Kidney tubule cell (primary cell): ENCODE measurements at places on chromosomes 1 and 21.

- DNase-seq = peak; percentile 71
Measured at GRCh38 chr1:37795340-37796125, 1.9 kb downstream of the MANEAL start.

DNA sequence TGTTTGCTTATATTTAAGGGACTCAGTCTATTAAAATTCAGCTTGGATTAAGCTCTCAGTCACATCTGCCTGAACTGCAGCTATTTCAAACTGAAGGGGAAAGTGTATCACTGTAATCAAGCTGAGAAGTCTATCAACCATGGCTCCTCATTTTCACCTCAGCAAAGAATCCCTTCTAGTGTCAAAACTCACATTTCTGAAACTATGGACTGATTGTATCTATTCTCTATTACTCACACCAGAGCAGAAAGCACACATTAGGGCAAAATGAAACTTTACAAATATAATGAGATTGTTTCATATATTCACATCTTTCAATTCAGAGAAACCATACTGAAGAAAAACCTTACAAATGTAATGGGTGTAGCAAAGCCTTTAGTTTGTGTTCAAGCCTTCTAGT lies 14.6 kb upstream of the C1orf146 start:
- no peak for DNase-seq

DNA sequence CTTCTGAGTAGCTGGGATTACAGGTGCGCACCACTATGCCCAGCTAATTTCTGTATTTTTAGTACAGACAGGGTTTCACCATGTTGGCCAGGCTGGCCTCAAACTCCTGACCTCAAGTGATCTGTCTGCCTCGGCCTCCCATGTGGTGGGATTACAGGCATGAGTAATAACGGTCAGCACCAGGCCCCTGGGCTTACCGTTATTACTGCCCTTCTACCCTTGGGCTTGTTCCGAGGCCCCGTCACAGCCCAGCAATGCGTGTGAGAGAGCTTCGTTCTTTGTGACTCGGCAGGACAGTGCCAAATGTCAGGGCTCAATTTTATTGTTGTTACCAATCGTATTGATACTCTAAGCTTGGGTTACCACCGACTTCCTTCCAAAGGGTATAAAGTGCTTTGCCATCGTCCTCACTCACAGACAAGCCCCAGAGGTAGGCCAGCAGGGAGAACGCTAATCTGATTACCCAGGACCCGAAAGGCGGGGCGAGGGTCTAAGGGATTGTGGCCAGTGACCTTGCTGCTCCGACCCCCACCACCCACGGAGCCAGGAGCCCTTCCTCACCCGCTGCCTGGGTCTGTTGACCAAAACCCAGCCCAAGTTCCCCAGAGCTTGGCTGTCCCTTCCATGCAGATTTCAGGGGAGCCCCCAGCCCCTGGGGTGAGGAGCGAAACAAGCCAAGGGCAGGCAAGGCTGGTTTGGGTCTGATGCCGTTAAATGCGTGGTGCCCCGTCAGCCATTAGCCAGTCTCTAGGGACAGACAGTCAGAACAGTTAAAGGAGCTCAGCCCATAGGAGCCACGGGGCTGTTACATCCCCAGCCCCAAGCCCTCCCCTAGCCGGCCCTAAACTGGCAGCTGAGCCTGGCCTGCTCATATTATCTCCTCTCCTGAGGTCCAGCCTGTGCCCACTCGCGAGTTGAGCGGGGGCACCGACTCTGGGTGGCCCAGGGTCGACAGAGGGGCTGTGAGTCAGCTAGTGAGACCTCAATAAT lies 54.9 kb upstream of the CASZ1 start:
- no peak for DNase-seq

DNA sequence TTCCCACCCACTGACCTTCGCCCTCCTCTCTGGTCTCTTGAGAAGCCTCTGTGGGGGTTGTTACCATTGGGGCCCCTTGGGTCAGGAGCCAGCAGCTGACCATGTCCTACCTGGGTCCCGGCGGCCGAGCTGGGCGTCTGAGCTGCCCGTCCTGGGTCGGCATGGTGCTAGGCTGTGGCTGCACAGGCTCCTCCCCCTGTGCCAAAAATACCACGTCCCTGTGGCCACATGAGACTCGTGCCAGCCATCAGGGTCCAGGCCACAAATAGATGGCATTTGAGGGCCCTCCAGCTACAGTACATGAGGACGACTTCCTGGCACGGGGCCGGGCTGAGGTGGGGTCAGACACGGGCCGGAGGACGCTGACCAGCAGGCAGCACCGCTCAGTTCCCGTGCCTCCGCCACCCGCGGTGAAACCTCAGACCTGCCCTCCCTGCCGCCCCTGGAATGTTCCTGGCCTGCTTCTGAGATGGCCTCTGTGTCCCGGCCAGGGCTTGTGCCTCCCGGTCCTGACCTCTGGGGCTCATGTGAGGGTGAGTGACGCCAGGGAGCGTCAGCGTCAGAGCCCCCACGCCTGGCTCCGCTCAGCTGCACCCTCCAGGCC lies at the start of gene PERM1:
Gene PERM1 (minus strand): TSS at position 139 of the 604 bp plus-strand sequence. CDS start 1,064 bp downstream, outside the sequence.
- DNase-seq = no peak

DNA sequence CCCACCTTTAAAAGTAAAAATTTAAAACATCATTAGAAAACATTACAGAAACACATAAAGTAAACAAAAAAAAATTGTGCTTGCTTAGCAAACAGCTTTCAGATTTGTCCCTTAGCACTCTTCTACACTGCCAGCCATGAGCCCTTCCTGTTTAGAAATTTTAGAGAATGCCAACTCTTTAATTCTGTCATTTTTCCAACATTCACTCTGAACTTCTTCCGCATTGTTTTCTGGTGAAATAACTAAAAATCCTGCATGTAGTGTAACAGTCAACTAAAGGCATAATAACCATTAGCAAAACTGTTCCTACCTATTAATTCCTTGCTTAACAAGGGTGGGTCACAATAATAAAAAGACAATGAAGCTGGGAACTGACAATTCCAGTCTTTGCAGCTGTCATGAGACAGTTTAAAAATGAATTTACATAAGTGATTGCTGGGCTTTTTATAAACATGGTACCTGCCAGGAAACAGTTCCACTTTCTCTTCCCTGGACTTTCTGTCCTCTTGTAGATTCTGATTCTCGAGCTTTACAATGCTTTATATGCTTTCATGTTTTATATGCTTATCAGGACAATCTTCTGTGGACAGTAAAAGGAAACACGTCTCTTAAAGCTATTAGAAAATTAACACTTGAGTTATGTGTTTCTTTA lies 19.0 kb downstream of the GNG12 start:
- peak; percentile 48 for DNase-seq

DNA sequence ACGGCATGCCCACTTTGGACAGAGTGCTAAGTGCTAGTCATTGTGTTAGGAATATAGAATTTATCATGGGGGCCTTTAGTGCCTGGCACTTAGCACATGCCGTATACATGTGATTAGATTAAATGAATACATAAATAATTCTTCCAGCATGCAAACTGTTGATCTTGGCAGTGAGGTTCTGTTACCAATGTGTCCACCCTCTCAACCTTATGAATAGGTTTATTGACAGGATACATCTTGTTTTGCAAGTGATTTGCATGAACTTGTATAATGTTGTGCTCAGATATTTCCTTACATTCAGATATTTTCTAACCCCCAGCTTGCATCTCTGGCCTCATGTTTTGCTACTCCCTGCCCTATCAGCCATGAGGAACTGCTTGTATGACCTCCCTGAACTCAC lies 60.3 kb upstream of the ZNF648 start:
- no peak for DNase-seq
